Aorta (tissue), 5 donors: ENCODE measurements at places on chromosomes 16 and 17.

DNA sequence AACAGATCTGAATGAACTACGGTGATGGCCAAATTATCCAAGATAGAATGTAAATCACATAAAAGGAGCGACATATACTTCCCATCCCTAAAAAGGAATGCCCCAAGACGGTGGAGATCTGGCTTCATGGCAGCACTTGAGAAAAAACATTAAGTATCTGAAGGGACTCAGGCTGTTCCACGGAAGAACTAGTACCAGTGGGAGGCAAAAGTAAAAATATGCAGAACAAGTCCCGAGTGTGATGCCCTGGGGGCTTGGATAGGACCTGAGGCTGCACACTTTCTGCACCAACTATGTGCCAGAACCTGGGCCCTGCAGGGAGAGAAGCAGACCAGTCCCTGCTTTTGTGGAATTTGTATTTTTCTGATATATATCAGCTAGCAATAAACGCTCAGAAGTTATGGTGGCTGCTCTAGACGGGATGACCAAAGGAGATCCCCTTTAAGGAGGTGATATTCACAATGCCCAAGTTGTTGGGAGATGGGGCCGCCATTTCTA lies 539 bp upstream of the CKLF start:
- no peak for DNase-seq

GRCh38 chr16:77721752-77722308 lies 484 bp upstream of the NUDT7 start:
- no peak for DNase-seq

DNA sequence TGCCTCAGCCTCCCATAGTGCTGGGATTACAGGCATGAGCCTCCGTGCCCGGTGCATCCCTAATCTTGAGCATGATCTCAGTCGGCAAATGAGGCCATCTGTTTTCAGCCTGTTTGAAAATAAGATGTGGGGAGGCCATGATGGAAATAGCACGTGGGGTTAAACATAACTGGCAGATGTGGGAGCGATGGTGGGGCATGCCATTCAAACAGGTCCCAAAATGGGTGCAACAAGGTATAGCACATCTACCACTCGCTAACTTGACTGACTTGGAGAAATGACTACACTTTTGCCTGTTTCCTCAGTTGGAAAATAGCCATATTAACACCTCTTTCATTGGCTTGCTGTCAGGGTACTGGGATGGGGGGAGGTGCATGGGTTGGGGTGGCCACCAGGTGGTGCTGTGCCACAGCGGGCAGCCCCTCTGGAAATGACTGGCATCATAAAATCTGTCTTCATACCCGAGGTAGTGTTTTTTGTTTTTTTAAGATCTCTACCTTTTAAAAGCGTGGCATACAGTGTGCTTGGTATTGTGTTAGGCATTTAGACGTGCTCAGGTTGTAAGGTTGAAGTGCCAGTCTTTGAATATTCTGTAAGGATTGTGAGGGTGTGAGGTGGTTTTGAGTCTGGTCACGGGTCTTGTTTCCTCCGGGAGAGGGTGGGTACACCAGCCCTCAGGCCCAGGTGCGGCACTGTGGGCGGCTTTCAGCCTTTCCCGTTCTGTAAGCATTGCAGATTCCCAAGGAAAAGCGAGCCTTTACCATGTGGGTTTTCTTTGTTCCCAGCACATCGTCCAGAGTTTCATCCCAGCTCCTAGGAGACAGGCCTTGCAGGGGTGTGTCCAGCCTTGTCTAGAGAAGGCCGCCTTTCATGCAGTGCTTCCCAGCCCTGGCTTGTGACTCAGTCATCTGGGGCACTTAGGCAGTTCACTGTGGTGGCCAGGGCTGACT lies 2.9 kb upstream of the TTYH2 start:
- DNase-seq, result no peak

DNA sequence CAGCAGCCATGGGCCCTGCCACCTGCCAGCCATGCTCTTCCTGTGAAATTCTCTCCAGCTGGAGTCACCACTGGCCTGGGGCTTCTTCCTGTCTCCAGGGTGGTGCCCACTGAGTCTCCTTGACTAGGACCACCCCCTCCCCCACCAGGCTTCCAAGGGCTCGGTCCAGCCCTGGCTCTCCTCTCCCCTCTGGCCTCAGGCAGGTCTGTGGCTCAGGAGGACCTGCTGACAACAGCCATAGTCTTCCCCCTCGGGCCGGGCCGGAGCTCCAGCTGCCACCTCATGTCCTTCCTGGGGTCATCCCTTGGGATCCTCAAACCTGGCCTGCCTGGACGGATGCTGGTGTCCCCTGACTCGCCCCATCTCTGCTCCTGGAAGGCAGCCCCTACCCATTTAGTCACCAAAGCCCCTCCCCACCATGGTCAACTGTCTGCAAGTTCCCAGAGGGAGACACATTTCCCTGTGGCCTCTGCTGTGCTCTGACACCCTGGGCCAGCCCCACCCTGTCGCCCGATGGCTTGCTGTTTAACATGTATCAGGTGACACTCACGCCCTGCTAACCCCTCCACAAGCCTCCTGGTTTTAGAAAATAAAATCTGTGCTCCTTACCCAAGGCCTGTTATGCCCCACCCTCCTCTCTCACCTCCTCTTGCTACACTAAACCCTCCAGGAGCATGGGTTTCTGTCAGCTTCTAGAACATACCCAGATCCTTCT lies 186.2 kb downstream of the RBFOX3 start:
- DNase-seq, result no peak

GRCh38 chr16:83247767-83248372 lies 559.9 kb upstream of the HSBP1 start:
- no peak for DNase-seq

DNA sequence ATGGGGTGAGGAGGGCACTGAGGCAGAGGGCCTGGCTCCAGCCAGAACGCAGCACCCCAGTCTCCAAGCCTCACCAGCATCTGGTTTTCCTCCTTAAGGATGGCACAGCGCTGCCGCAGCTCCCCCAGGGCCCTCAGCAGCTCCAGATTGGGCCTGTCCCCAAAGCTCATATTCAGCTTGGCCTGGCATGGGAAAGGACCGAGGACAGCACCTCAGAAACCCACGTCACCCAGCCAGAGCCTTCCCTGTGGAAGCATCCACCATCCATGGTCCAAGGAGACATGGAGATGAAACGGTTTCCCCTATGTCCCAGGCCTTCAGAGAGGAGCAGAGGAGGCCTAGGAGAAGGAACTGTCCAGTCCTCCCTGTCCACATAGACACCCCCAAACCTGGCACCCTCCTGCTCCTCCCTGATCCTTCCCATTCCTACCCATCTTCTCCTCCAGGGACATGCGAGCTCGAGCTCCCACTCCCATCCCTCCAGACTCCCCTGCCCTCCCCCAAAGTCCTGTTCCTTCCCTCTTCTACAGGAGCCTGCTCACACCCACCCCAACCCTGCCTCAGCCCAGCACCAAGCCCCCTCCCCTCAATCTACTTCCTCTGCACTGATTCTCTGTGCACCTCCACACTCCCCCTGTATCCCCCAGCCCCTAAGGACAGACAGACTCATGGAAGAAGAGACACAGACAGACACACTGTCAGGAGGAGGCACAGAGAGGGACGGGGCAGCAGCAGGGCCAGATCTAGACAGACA lies 1.8 kb downstream of the TSPOAP1 start:
- DNase-seq, result no peak

DNA sequence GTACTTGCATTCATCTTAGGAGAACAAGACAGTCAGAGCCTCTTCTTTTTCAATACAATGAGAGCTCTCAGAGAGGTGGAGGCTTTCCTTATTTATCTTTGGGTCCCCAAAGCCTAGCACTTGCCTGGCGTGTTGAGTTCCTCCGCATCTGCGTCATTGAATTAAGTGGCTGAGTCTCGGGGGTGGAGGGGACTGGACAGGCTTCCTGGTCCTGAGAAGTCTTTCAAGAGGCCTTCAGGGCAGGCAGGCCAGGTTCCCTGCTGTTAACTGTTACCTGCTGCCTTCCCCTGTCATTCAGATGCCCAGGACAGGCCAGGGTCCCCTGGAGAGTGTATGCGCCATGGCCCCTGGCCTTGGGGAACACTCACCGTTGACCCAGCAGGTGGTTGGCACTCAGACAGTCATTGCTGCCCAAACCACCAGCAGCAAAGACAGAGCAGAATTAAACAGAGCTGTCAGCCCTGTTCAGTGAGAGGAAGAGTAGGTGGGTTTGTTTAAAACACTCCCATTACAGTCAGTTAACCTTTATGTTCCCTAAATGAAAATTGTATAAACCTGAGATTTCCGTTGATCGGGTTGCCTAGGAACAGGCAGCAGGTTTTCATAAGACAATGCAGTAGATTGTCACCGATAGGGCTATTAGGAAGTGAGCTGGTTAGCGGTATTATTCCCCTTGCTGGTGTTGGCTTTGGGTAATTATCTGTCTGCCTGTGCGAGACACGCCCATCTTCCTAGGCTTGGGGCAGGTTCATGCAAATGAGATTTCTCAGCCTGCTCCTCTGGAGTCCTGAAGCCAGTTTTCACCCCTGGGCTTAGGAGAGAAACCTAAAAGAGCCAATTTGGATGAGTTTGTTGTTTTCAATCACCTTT lies 132.7 kb downstream of the CCDC182 start:
- peak; percentile 20 for DNase-seq

DNA sequence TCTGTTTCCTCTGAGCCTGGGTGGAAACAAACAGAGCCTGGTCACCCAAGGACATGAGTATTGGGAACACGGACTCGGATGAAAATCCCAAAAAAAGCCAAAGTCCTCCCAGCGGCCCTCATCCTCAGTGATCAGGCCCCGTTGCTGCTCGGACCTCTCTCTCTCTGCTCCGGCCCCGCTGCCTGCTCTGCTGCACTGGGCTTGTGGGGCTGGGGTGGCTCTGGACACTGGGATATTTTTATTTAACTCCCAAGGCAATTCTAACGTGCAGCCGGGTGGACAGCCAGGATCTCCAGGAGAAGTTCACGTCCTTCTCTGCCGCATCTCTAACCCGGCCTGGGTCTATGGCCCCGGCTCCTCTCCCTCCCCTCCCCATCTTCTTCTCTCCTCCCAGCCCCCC lies 280.9 kb upstream of the TNRC6C start:
- no peak for DNase-seq

GRCh38 chr16:30049871-30050270 lies 15.7 kb upstream of the ALDOA start:
- DNase-seq, result no peak

GRCh38 chr16:85443531-85443930 lies 169.6 kb upstream of the GSE1 start:
- DNase-seq, result no peak

DNA sequence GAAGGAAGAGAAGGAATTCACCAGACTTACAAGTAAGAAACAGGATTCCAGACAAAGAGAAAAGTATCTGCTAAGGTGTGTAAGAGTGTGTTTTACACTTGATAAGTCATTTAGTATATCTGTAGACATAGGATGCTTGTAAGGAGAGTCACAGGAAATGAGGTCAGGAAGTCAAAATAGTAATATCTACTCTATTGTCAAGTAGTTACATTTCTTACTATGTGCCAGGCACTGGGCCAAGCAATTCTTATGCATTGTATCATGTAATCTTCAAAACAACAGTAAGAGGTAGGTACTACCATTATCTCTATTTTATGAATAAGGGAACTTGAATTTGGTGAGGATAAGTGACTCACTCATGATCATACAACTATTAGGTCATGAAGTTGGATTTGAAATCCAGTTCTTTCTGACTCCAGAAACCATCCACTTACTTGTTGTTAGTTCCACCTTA lies 129.1 kb downstream of the SNX11 start:
- no peak for DNase-seq

DNA sequence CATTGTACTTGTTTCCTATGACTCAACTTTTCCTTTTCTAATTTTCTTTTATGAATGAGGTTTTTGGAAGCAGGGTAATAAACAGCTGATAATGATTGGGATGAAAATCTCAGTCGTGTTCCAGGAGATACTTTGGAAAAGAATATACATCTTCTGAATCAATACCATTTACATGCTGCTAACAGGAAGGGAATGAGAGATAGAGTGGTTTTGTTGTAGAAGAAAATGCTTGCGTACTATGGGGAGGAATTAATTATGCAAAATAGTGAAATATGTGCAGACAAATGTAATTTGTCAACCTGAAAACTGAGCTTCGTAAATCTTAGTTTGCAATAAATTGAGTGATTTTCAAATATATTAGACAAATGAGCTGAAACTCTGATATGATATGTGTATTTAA lies 24.0 kb upstream of the SHISA6 start:
- no peak for DNase-seq

DNA sequence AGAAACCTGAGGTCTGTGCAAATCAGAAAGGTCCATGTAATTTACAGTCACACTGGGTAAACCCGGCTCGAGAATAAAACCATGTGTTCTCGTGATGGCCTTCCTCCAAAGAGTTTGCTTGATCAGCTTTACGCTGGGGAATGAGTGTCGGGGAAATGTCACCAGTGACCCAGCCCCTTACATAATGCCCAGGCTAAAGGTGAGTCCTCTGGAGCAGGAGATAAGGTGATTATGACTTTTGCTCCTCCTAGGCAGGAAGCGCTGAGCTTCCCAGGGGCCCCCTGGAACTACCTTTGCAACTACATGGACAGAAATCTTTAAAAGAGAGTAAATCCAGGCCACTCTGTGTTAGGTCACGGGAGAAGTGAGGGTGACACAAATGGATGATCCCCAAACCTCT lies 15.7 kb downstream of the SLC6A4 start:
- DNase-seq, result no peak

DNA sequence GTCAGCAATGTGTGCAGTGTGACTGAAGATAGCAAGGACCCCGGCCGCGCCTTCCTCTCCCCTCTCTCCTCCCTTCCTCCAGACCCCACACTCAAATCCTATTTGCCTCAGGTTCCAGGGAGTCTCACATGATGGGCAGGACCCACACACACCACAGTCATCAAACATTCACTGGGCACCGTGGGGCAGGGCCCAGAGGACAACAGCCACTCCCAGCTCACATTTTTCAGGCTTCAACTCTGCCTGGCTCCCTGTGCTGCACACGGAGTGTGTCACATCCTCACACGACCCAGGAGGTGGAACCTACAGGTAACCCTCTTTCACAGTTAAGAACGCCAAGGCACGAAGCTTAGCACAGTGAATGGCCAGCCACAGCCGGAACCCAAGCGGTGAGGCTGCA lies 30.5 kb downstream of the PEMT start:
- DNase-seq, result no peak

- DNase-seq, result no peak
These were observed 26.9 kb upstream of the TIMP2 start for GRCh38 chr17:78951967-78952551.

DNA sequence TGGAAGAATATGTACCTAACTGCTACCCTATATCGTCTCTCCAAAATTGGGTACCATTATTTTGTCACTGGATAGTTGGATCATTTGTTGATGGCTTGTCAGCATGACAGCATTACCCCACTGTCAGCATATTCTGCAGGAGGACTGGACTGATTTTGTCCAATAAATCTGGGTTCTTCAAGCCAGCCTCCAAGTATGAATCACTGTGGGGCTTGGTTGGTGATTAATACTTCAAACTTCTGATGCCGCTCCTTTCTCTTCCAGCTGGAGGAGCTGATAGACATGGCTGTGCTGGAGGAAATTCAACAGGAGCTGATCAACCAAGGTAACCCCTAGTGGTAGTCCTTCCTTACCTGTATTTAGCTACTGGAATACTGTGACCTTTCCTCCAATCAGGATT lies 2.5 kb downstream of the RPAIN start:
- no peak for DNase-seq

GRCh38 chr16:27450196-27450549 lies 48.2 kb downstream of the IL21R start:
- no peak for DNase-seq
